ENCODE measurements at places on chromosomes 12 and 14.

DNA sequence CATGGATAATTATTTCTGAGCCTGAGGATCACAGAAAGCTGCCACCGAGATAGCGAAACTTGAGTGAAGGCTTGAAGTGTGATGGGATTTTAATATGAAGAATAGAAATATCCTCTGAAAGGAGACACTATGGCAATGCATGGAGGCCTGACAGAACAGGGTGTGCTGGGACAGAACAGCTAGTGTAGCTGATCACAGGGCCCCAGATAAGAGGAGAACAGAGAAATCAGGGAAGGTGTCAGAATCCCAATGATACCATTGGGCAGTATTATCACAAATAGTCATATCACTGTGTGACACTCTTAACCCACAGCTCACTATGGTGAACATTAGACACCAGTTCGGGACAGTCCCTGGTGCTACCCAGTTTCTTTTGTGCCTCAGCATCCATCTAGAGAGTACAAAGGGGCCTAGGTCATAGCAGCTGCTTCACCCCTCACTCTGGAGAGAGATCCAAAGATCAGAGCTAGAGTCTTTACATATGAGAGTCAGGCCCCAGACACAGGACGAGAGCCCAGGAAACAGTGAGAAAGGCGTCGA, 506 bp upstream of the OR10P1 start:
- DNase-seq: no peak

DNA sequence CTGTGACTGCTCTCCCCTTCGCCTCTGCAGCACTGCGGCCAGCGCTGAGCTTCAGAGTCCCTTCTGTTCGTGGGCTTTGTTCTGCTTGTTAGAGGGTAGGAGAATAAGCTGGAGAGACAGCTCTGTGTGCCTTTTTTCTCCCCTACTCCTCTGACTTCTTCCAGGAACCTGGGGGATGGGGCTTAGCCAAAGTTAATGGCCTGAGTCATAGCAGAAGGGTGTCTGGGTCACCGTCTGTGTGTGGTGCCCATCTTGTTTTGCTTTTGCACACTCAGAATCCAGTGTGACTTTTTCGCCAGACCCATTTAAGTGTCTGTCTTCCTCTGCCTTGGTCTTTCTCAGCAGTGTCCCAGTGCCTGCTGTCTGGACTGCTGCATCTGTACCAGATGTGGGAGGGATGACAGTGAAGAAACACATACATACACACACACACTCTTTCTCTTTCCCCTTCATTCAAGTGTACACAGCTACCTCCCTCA, 3.0 kb downstream of the KIF5A start:
- DNase-seq: peak; percentile 43

- DNase-seq: peak; percentile 59
These were observed 570 bp upstream of the FIGNL2 start for GRCh38 chr12:51848841-51849735.

- peak; percentile 93 for DNase-seq
These were observed 368.8 kb downstream of the SYT1 start for GRCh38 chr12:79233341-79233781.

DNA sequence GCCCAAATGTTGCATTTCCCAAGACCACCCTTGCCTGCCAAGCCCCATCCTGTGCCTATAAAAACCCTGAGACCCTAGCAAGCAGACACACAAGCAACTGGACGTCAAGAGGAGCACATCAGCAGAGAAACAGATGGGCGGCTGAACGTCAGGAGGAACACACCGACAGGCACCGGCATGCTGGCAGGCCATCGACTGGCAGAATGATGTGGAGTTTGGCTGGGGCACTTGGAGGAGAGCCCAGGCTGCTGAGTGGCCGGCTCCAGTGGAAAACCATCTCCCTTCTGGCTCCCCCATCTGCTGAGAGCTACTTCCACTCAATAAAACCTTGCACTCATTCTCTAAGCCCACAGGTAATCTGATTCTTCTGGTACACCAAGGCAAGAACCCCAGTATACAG, 130.1 kb downstream of the SLC41A2 start:
- no peak for DNase-seq

- DNase-seq: no peak
These were observed 3.5 kb downstream of the SLC7A7 start for GRCh38 chr14:22811722-22812121.

- DNase-seq: peak; percentile 54
These were observed 229.4 kb downstream of the CNTN1 start for GRCh38 chr12:40921563-40922163.

DNA sequence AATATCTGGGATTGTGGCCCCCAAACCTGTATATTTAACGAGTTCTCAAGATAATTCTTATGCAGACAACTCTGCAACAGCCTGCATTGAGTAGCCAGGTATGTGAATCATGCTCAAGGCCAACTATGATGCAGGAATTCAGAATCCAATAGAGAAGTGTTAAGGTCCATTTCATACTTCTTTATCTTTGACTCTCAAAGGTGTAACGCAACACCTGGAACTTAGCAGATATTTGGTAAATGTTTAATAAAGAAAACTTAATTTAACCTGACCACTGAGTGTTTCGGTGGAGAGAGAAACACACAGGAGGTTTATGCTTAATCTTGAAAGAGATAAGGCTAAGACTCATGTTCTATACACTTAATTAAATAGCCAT, 156.5 kb upstream of the PLEKHG7 start:
- no peak for DNase-seq

DNA sequence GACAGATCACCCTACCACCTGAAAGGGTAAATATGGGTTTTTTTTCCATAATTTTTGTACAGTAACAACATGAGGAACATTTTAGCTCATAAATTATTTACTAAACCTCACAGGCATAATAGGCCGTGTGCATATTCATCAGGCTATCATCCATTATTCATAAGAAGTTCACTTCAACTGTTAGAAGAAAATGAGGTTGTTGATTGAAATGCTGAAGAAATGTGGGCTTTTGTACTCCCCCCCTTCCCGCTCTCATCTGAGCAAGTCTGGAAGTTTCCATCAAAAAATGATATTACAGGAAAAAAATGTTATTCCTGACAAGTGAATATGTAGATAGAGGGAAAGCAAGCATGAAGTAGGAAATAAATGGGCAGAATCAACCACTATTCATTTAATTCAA, 7.9 kb upstream of the POU6F1 start:
- DNase-seq: no peak

- no peak for DNase-seq
These were observed 379.9 kb upstream of the DCN start for GRCh38 chr12:91562476-91562875.

- peak; percentile 6 for DNase-seq
These were observed 77.7 kb downstream of the NTS start for GRCh38 chr12:85951823-85952222.

DNA sequence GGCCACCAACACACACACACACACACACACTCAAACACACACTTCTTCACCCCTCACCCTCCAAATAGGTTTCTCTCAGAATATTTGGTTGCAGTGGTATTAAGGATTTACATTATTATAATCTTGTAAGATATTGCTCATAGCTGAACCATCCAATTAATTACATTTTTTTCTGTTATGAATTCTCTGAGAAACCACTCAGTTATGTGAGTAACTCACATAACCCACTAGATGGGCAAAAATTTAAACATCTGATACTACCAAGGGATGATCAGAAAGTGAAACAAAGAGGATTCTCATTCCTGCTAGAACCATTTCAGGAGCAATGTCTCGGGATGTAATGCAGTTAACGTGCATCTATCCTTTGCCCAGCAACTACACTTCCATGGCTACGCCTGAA, 31.6 kb downstream of the TMTC1 start:
- DNase-seq: no peak

GRCh38 chr12:119956047-119956446, 33.0 kb upstream of the BICDL1 start:
- DNase-seq: peak; percentile 21

DNA sequence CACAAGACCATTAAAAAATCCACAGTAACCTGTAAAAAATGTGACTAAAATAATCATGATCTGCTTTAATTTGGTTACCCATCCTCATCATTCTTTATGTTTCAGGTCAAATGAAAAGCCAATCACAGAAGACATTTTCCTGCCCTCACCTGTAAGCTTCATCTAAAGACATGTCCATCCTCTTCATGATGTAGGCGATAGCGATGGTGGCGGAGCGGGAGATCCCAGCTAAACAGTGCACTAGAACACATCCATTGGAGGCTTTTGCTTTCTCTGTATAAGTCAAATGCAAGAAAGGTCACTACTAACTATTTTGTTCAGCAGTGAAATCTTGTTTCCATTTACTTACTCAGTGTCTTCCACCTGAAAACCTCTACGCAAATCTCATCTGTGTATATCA, 82.6 kb downstream of the DUSP16 start:
- no peak for DNase-seq

DNA sequence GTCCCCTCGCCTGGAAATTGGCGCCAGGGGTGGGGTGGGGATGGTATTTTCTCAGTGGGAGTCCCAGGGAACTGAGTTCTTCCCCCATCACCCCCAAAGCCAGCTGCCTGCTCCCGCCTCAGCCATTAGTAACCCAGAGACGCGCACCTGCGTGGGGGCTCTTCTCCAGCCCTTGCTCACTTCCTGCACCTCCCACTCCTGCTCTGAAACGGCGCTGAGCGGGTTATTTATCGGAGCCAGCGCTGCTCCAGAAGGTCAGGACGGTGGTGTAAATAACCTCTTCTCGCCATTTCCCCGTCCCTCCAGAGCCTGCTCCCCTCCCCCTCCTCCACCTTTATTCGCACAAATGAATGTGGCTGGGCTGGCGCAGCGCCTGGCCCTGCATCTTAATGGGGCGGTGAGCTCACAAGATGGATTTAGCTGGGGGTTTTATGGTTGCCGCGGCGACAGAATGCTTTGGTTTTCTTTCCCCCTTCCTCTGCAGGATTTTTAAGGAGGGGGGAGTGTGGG, 12.2 kb downstream of the GPR84 start:
- peak; percentile 93 for DNase-seq

DNA sequence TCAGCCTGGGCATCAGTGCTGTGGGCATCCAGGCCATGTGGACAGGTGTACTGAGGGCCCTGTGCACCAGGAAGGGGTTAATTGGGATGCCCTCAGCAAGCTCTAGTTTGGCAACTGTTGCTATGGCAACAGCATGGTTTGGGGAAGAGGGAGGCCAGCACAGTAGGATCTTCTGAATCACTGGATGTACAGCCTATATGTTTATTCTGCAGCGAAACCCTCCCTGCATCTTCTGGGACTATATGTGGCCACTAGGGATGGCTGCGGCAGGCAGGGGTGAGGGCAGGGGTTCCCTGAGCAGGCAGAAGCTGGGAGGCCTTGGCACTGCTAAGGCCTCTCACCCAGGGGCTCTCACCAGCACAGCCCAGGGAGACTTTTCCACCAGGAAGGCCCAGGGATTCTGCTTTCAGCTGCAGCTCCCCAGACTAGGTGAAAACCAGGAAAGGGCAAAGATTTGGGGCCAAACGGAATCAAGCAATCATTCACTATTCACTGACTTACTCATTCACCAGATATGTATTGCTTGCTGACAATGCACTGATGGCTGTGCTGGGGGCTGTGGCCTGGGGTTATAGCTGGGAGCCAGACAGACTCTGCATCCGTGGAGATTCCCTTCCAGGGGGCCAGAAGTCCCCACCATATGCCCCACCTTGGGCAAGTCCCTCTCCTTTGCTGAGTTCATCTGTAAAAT, 42.8 kb downstream of the IRF2BPL start:
- no peak for DNase-seq

GRCh38 chr14:21039585-21040369, 2.4 kb upstream of the RNASE7 start:
- DNase-seq: peak; percentile 80

- no peak for DNase-seq
These were observed 418.3 kb downstream of the MED13L start for GRCh38 chr12:115859231-115859630.
